NCI-H226 (cell line): ENCODE measurements at places on chromosomes 12 and 14.

- DNase-seq: no peak
Observed at GRCh38 chr12:107549651-107550480, 135.7 kb upstream of the PWP1 start.

DNA sequence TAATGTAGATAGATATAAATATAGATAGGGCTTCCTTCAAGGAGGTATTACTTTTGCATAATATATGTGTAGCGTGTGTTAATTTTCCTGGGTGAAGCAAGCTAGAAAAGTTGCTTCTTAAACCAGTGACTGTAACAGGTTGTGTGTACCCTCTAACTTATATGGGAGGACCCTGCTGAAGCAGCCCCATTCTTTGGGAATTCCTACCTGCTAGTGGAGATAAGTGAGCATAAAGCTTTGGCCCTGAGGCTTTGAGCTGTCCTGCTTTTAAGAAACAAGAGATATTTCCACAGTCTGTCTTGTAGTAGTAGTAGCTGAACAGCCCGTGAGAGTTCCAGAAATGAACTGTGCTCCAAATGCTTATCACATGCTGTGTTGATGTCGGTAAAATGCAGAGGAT is 8.6 kb downstream of the RMST start:
- no peak for DNase-seq

DNA sequence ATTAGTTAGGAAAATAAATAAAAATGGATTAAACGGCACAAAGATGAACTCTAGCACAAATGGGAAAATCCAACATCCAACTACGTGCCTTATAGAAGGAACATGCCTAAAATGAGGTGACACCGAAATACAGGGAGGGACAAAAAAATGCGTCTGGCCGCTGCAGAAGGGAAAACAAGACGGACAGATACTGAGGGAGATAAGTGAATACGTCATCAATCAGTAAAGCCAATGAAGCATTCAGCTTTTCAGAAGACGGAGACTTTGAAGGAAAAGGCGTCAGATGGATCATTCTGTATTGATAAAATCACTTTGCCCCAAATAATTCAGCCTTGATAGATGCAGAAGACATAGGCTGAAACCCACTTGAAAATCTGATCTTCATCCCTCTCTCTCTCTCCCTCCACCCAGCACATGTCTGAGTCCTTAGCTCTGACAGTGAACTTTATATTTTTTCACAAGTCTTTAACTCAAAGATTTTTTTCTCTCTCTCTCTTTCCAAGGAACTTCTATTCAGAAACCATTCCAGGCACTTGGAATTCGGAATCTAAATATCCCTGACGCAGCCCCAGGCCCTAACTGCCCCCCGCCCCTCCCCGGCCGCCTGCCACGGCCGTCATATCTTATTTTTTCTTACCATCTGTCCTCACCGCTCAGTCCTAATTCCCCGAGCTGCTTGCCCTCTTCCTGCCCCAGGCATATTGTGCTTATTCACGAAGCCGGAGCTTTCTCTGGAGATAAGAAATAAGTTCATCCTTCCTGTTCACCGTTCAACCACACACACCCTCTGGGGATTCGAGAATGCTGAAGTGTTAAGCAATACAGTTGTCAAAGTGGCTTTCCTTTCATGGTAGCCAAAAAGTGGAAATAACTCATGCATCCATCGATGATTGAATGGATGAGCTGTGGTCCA is 35.5 kb upstream of the RFLNA start:
- peak; percentile 87 for DNase-seq

DNA sequence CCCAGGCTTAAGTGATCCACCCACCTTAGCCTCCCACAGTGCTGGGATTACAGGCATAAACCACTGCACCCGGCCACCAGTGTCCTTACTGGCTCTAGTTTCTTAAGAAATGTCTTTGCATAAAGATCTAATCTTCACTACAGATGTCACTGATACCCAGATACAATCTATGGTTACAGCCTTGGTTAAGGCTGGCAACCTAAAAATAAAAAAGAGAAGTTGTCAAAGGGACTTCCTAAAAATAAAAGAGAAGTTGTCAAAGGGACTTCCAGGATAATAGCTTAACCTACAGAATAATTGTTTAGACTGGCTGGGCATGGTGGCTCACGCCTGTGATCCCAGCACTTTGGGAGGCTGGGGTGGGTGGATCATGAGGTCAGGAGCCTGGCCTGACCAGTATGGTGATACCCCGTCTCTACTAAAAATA is 27.6 kb downstream of the ETFBKMT start:
- DNase-seq: no peak

DNA sequence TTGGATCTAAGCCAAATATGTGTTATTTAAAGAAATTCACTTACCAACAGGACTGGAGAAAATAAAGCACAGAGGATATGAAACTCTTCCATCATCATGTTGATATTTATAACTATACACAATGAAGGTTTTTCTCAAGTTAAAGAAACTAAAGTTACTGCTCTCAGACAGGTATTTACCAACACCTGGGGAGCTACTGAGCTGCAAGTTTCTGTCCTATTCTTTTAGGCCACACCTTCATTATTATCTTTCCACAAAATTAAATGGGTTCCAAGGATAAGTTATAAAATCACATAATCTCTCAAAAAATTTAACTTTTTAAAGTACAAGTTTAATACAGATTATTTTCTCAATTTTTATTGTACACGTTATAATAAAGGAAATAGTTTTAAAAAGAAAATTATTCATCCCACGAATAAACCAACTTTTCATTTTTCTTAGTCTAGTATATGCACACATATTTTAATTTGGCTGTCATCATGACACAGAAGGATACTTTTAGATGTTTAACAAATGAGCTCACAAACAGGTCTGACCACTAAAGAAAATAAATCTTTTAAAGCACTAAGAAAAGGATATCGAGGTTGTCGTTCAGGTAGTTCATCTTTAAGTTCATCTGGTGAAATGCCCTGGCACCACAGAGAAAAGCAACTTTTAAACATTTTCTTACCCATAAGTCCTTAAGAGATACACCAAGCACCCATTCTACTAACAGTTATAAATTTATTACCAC is 7.8 kb downstream of the GMFB start:
- DNase-seq: no peak

GRCh38 chr14:50342221-50343078 is 30.3 kb downstream of the DMAC2L start:
- peak; percentile 57 for DNase-seq

DNA sequence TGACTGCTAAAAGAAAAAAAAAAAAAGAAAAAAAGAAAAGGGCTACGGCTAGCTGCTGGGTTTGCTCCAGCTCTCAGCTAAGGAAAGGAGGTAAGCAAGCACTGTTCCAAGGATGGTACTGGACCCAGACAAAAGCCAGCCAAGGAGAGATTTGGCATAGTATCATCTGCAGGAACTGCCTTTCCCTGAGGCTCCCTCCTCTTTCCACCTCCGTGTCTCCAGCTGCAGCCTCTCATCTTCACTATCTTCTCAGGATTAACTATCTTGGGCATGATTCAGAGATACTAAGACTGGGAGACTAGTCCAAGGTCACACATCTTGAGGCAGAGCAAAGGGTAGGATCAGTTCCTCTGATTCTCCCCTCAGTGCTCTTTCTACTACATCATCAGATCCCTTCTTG is 6.0 kb downstream of the KITLG start:
- DNase-seq: no peak

DNA sequence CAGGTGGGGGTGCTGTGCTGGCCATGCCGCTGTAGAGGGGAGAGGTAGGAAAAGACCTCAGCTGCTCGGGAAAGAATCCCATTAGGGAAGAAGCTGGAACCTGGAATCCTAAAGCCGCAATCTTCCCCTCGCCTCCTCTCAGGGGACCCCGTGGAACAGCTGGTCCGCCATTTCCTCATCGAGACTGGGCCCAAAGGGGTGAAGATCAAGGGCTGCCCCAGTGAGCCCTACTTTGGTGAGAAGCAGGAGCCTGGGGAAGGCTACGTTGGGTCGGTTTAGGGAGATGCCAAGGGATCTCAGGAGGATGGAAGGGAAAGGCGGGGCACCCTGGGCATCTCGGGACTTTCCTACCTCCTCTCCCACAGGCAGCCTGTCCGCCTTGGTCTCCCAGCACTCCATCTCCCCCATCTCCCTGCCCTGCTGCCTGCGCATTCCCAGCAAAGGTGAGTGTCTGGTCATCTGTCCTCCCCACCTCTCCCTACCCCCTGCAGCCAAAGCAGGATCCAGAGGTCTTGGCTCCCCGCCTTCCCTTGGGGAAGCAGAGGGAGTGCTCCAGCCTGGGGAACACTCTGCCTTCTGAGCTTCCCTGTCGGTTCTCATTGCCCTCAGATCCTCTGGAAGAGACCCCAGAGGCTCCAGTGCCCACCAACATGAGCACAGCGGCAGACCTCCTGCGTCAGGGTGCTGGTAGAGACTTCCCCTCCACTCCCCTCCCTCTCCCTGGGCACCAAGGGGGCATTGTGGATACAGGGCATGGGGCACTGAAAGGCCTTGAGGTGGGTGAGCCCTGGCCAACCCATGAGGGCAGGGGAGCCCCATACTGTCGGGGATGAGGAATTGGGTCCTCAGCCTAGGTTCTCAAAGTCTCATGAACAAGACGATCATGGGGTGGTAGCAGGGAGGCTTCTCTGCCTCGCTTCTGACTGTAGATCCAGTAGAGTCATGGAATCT is 12.4 kb downstream of the TNS2 start:
- DNase-seq: peak; percentile 80

DNA sequence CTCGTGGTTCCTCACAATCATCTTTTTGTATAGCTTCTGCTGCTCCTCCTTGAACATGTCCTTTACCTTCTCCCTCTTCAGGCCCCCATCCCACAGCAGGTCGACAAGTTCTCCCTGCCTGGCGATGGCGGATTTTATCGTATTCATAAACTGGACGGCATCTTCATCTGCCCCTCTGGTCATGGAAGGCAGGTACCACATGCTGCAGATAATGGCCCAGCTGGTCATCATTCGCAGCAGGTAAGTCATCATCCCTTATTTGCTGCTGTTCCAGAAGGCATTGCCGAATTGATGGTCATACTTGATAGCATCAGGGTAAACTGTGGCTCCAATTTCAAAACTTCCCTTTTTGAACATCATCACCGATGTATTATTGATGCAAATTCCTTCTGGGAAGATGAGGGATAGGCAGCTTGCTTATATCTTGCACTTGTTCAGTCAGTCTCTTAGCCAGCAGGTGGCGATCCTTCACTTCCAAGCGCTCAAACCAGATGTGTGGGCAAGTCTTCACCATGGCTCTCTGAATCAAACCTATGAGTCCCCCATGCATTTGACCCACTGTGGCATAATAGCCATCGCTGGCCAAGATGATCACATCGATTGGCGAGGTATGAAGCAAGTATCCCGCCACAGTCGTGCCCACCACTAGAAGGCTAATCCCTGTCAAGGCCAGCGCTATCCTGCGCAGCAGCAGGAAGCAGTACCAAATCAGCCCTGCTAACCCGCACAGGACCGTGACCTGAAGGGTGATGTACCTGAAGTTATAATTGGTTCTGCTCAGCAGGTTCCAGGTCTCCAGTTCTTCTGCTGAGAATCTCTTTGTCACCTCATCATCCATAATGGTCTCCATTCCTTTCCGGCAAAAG is 381.5 kb upstream of the STXBP6 start:
- no peak for DNase-seq

DNA sequence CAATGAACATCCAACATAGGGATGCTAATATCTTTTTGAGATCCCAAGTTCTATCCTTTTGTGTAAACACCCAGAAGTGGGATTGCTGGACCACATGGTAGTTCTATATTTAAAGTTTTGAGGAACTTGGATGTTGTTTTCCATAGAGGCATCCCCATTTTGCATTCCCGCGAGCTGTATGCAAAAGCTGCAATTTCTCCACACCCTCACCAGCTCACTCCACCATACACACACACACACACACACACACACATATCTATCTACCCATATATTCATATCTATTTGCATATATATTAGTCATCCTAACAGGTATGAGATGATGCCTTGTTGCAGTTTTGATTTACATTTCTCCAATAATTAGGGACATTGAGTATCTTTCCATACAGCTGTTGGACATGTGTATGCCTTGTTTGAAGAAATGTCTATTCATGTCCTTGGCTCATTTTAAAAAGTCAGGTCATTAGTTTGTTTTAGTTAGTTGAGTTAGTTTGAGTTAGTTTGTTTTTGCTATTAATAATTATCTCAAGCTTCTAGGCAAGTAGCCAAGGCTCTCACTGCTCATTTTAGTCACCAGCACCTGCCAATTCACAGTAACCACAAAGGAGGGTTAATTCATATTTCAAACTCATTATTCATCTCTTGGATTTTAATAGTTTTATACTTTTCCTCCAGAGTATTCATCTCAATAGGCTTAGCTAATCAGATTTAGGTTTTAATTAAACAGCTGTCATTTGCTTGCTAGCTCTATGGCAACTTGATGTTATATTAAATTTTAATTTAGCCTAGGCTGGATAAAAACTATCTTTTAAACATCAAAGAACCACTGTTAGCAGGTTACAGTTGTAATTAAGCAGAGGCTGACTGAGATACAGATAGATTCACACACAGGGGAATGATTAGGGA is 1435.9 kb upstream of the TMEM132C start:
- DNase-seq: no peak

DNA sequence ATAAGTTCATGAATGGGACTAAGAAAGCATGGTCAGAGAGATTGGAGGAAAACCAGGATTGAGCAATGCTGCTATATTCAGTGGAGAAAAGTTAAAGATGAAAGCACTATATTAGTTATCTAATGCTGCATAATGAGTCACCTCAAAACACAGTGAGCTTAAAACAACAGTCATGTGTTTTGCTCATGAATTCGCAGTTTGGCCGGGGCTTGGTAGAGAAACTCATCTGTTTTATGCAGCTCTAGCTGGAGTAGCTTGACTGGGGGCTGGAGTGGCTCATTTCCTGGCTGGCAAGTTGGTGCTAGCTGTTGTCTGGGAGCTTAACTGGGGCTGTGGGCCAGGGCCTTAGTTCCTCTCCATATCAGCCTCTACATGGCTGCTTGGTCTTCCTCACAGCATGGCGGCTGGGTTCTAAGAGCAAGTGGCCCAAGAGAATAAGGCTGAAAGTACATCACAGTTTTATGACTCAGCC is 90.1 kb downstream of the ADCK1 start:
- DNase-seq: peak; percentile 74
